ENCODE measurements at places on chromosomes 5 and 9.

- DNase-seq, result no peak
Measured at GRCh38 chr5:65481171-65481581, 544 bp downstream of the ADAMTS6 start.

DNA sequence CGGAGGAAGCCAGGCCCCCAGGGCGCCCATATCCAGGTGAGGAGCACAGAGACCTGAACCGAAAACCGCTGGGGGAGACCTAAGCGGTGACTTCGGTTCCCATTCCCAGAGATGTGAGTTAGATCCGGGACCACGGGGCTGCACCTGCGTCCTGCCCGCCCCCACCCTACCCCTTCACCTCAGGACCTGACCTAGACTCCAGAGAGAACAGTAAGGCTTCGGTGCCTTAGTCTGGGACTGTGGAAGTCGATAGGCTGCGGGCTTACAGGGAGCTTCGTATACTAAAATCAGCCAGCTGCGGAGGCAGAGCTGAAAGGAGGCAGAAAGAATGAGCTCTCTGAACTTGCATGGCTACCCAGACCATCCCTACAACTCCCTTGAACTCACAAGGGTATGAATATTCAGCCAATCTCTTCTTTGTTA is 518 bp upstream of the FAM13B start:
- no peak for DNase-seq

GRCh38 chr5:55102348-55102747 is at the start of gene GZMA:
TSS of gene GZMA (plus strand) at chr5:55102646. CDS start at chr5:55102683, 37 bp downstream.
- DNase-seq, result no peak

- DNase-seq, result no peak
Measured at GRCh38 chr5:158531860-158532259, 567.9 kb downstream of the EBF1 start.

DNA sequence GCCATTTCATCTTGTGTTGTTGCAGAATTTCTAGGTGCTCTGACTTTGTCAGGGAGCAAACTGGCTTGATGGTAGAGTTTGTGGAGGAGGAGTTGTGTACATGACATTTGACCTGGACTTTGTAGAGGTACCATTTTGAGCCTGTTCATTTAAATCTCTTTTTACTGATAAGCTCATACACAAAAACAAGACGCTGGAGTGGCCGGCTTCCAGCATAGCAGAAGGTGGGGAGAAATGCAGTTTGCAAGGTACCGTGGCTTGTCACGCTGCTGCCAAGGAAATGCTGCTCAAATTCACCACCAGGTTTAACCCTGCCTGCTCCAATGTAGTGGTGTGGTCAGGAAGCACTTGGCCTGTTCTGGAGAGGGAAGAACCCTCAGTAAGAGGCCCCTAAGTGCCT is 18.9 kb upstream of the IQGAP2 start:
- DNase-seq, result no peak

- DNase-seq, result no peak
Measured at GRCh38 chr9:97484134-97484533, 17.3 kb upstream of the TMOD1 start.

DNA sequence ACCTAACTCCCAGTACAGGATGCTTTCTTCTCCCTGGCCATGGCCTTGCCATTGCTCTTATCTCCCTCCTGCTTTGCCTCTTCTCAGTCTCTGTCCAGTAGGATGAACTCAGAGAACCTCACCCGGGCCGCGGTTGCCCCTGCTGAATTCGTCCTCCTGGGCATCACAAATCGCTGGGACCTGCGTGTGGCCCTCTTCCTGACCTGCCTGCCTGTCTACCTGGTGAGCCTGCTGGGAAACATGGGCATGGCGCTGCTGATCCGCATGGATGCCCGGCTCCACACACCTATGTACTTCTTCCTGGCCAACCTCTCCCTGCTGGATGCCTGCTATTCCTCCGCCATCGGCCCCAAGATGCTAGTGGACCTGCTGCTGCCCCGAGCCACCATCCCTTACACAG is at the start of gene OR5C1:
TSS of gene OR5C1 (plus strand) at position 103 of the 400 bp plus-strand sequence. CDS start at position 103, 0 bp downstream.
- no peak for DNase-seq

DNA sequence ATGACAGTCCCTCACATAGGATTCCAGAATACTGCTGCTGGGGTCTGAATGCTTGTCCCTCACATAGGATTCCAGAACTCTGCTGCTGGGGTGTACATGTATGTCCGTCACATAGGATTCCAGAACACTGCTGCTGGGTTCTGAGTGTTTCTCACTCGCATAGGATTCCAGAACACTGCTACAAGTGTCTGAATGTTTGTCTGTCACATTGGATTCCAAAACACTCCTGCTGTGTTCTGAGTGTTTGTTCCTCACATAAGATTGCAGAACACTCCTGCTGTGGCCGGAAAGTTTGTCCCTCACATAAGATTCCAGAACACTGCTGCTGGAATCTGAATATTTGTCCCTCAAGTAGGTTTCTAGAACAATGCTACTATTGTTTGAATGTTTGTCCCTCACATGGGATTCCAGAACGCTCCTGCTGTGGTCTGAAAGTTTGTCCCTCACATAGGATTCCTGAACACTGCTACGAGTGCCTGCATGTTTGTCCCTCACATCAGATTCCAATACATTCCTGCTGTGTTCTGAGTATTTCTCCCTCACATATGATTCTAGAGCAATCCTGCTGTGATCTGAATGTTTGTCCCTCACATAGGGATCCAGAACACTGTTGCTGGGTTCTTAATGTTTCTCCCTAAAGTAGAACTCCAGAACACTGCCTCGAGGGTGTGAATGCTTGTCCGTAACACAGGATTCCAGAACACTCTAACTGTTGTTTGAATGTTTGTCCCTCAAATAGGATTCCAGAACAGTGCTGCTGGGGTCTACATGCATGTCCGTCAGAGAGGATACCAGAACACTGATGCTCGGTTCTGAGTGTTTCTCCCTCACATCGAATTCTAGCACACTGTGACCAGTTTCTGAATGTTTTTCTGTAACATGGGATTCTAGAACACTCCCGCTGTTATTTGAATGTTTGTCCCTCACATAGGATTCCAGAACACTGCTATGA is 200.4 kb downstream of the FOXD4L6 start:
- DNase-seq, result no peak

- no peak for DNase-seq
Measured at GRCh38 chr5:152551061-152551460, 146.0 kb upstream of the NMUR2 start.

DNA sequence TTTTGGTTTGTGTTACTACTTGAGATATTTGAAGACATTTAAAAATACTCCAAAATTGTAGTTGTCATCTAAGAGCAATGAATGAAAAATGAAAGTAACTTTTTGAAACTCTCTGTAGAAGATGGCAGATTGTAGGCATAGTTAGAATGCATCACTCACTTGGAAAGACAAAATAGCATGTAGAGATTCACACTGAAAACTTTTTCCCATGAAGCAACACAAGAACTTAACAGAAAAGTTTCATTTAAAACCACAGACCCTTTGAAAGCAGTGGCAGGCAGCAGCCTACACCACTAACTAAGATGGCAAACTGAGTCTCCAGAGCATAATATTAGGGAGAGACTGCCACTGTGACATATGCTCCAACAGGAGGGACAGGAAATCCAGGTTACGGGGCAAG is 18.9 kb upstream of the FAM174A start:
- no peak for DNase-seq

GRCh38 chr5:178098685-178099084 is 14.6 kb upstream of the N4BP3 start:
- no peak for DNase-seq

GRCh38 chr5:27172693-27173092 is 134.3 kb upstream of the CDH9 start:
- DNase-seq, result no peak

GRCh38 chr9:113355040-113355596 is 5.8 kb downstream of the BSPRY start:
- no peak for DNase-seq

- DNase-seq, result no peak
Measured at GRCh38 chr9:110081395-110081794, 126.6 kb downstream of the C9orf152 start.
